Ovary (tissue), 10 donors: ENCODE measurements at places on chromosomes 12 and 14.

DNA sequence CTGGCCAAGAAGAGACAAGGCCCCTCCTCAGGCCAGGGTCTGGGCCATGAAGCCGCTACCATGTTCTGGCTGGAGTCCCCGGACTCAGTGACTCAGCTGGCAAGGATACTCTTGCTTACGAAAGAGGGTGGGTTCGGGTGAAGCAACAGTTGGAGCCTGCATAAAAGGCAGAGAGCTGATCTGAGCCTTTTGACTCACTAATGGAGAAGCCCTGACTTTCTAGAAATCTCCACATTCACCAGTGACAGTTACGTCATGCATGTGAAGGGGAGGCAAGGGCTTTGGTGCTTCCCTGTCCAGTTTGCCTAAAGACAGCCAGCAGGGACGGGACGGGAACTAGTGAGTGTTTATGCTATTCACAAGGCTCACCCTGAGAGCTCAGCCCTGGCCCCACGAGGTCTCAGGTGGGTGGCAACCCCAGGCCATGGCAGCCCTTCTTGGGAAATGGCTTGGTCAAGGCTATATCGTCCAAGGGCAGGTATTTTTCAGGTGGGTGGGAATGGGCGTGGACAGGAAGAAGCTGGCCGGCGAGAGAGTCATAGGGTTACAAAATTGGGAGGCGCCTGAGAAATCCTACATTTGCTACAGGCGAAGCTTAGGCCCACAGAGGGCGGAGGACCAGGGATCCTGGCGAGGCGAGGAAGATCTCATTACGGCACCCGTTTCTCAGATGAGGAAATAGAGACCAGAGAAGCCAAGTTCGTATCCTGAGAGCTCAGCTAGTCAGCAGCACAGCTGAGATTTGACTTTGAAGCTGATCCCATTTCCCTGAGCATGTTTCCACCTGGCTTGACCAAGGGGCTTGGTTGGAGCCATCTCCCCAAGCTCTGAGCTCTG, 314.6 kb downstream of the BCL11B start:
- peak; percentile 72 for DNase-seq

DNA sequence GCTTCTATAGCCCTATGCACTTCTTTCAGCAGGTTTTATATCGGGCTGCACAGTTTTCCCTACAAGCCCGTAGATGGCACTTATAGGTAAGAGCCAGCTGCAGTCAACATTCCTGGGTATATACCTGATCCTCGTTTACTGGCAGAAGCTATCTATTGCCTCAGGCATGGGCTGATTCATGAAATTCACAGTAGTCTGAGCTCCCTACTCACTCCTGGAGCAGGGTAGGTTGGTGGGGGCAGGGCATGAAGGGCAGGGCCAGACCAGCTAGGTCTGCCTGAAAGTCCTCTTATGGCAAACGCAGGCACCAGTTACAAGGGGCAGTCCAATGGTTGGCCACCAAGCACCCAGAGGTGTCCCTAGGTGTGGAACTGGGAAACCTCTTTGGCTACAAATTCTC, 345.8 kb downstream of the RPS29 start:
- DNase-seq: no peak

DNA sequence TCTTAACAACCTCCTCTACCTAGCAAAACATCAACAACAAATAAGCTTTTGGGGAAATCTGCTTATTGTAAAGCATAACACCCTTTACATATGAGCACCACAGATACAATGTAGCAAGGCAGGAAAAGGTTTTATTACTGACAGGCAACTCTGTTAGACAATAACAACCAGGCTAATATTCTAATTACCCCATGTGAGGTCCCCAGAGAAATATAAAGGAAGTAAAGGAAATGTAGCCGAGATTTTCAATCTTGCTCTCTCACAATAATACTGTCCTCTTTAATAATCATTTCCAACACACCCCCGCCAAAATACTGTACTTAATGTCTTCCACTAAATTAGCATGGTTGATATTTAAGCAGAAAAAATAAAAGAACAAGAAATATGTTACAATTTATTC, 14.0 kb upstream of the INSM2 start:
- no peak for DNase-seq

GRCh38 chr12:47819896-47820630, at the start of gene HDAC7:
TSS of gene HDAC7 (minus strand) at chr12:47819903. CDS start at chr12:47819785, 118 bp downstream.
- DNase-seq: peak; percentile 85

GRCh38 chr14:90604356-90604755, 207.5 kb downstream of the CALM1 start:
- DNase-seq: no peak
